Lower lobe of right lung (tissue), 2 donors: ENCODE measurements at places on chromosomes 7 and 10.

- no peak overlapping the region for H3K27ac ChIP-seq
- H3K4me1 ChIP-seq = no peaks in the 10 kb centered on the region
- H3K36me3 ChIP-seq = no peaks in the 10 kb centered on the region
- H3K27me3 ChIP-seq = no peaks in the 10 kb centered on the region
These were observed 44.5 kb upstream of the ACBD5 start for GRCh38 chr10:27285093-27285492.

GRCh38 chr10:43820663-43821062 is 172.0 kb upstream of the ZNF32 start:
- no peaks in the 10 kb centered on the region for H3K27me3 ChIP-seq
- peaks cover 13% of the 10 kb centered on the region for H3K4me1 ChIP-seq
- H3K36me3 ChIP-seq = no peaks in the 10 kb centered on the region
- H3K4me3 ChIP-seq = no peak overlapping the region

DNA sequence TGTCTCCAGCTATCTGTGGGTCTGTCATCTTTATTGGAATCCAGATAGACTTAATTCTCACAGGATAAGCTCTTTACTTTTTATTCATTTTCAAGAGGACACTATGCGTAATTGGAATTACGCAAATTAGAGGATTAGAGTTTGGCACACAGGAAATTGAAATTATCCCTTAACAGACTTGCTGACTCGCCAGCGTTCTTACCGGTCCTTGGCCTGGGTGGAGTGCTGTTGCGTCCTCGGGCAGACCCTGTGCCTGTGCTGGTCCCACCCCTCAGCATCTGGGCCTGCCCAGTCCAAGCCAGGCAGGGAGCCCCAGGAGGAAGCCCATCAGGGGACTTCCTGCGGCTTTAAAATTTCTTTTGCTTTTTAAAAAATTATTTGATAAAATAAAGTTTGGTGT is 101.8 kb downstream of the MKI67 start:
- H3K4me1 ChIP-seq = no peaks in the 10 kb centered on the region
- no peak for DNase-seq
- H3K4me3 ChIP-seq = no peak overlapping the region

DNA sequence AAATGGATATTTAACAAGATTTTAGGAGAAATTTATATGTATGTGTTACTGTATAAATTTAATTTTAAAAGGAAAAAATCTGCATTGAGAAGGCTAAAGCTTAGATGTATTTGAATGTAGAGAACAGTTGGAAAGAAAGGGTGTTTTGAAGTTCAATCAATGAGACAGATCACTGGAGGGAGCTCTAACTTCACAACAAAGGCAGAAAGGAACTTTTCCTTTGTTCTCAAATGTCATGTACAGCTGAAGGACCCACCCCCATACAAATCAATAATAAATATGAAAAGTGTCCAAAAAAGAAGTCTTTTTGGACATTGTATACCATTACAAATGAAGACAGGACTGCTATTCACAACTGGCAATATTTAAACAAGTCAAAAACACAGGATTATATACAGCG is 403.4 kb downstream of the DNAJB9 start:
- H3K36me3 ChIP-seq = no peaks in the 10 kb centered on the region
- no peaks in the 10 kb centered on the region for H3K4me1 ChIP-seq
- no peak overlapping the region for H3K27ac ChIP-seq

- H3K27me3 ChIP-seq = no peaks in the 10 kb centered on the region
- H3K4me3 ChIP-seq = no peak overlapping the region
- no peak for DNase-seq
- H3K4me1 ChIP-seq = peaks cover 3% of the 10 kb centered on the region
These were observed 52.6 kb downstream of the SH3PXD2A start for GRCh38 chr10:103802637-103803353.

- no peak overlapping the region for H3K4me3 ChIP-seq
- DNase-seq = no peak
- no peak overlapping the region for H3K27ac ChIP-seq
- H3K36me3 ChIP-seq = no peaks in the 10 kb centered on the region
- no peaks in the 10 kb centered on the region for H3K27me3 ChIP-seq
These were observed 41.0 kb upstream of the AMPH start for GRCh38 chr7:38671911-38672905.

DNA sequence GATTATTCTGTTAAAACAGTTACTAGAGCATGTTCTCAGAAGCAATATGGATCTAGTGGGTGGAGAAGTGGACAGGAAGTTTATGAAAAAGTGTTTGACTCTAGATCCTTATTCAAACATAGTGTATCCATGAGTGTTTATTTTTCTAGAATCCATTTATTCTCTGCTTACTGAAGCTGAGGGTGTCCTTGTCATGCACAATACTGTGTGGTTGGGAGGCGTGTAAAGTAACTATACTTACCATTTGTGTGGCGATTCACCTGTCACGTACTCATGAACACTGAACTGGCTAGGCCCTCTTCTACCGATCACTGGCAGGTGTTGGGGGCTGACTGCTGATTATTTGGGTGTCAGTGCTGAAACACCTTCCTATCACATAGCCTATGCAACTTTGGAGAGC is 74.0 kb downstream of the POU6F2 start:
- no peak overlapping the region for H3K4me3 ChIP-seq
- no peak overlapping the region for H3K27ac ChIP-seq
- H3K27me3 ChIP-seq = no peaks in the 10 kb centered on the region
- DNase-seq = no peak

DNA sequence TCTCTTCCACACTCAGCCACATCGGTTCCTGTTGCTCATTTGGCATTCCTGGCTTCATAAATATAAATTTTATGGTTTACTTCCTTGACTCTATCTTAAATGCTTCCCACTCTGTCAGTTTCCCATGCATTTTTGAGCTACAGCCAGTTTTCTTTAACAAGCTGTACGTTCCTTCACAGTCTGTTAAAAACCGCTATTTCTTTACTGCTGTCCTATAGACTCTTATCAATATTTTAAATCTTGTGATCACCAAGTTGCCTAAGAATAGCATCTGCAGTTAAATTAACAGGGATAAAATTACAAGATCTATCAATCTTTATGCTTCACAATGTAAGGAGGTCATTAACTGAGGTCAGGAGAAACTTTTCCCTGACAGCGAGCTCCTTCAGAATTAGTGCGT is 103.1 kb upstream of the RHOBTB1 start:
- no peak overlapping the region for H3K4me3 ChIP-seq
- H3K36me3 ChIP-seq = no peaks in the 10 kb centered on the region
- no peaks in the 10 kb centered on the region for H3K27me3 ChIP-seq
- no peaks in the 10 kb centered on the region for H3K4me1 ChIP-seq
- no peak for DNase-seq

DNA sequence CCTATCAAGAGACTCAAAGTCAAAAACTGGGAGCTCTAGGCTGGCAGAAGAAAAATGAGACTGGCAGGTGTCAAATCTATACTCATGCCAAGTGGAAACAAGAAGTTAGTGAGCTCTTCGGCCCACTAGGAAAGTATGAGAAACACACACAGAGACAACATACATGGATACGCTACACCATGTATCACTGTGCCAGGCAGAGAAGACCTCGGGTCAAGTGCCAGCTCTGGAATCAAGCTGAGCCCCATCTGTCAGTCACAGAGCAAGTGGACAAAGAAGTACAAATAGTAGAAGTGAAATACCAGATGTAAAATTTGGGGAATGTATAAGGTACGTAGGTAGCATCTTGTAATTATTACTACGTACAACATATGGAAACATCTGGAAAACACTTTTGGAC is 62.4 kb downstream of the FAM13C start:
- no peaks in the 10 kb centered on the region for H3K36me3 ChIP-seq
- no peaks in the 10 kb centered on the region for H3K4me1 ChIP-seq
- no peak overlapping the region for H3K4me3 ChIP-seq
- no peaks in the 10 kb centered on the region for H3K27me3 ChIP-seq
